ENCODE measurements at places on chromosomes 1 and 21.

DNA sequence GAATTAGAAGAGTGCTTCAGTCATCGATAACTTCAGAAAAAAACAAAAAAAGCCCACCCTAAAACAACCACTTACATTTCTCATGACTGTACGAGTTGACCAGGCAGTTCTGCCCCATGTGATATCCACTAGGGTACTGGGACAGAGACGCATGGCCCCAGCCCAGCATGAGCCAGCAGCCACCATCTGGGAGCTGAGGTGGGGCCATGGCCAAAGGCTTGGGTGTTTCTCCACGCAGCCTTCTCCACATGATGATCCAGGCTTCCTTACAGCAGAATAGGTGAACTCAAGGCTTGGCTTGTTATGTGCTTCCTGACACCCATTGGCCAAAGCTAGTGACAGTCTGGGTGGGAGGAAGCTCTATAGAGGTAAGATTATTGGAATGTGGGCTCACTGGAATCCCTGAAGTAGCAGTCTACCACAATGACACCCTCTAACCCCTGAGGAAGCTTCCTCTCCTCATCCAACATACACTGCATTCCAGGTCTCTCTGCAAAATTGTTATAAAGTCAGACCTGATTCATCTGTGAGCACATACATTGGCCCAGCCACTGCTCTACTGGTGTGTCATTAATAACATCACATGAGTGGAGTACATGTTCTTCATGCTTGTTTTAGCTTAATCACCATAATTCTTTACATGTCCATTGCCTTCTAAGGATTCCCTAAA is 66.3 kb upstream of the NTPCR start:
- no peak for DNase-seq

DNA sequence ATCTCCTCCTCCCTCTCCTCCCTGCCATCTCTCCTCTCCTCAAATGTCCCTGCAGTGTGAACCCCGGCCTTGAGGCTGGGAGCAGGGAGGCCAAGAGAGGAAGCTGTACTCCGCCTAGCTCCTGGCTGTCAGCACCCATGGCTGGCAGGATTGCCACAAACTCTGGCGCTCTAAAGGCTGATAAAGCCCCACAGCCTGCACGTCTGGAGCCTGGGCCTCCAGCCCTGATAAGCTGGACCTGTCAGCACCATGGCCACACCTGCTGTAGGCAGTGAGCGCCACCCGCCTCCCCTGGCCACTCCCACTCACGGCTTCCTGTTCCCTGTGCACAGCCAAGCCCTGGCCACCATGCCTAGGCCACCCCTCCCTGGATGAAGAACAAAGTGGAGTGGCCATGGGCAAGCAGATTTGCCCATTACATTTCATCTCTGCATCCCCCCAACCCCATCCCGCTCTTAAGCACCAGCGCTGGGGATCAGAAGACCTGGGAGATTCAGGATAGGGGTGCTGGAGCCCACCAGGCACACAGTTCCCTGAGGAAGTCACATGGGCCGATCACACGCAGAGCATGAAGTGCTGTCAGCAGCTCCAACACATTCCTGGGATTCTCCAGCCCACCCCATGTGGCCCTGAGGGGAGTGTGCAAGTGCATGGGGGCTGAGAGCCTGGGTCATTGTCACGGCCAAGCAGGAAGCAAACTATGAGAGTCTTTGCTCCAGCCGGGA is 24.2 kb upstream of the NPPB start:
- no peak for DNase-seq

DNA sequence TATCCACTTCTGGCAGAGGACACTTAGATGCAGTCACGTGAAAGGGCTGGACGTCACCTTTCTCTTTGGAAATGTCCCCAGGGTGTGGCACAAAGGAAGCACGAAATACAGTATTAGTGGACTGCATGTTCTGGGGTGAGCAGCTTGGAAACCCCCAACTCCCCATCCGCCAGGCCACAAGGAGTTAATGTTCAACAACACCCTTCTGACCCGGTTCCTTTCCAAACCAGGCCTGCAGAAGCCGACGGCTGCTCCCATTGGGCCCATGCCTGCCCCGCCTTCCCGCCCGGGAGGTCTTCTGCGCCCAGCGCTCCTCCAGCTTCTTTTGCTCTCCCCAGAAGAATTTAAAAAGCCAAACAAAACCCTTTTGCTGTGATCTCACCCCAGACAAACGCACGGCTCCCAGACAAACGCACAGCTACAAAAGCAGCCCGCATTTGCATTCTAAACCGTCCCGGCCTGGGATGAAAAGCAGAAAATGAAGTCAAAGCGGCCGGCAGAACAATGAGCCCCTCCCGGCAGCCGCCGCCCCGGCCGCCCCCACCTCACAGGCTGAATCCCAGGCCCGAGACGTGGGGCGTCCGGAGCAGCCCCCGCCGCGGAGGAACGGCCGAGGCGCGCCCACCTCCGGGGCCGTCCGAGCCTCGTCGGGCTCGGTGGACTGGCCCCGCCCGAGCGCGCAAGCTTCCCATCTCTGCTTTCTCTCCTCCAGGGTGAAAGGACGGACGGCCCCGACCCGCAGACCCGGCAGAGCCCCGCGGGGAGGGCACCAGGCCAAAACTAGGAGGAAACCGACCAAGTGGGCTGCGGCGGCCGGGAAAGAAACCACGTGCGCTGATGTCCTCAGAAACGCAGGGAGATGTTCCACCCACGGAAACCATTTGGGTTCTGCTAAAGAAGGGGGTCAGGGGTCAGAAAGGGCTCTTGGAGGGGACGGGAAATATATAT is 101.9 kb downstream of the PLPP3 start:
- peak; percentile 49 for DNase-seq

DNA sequence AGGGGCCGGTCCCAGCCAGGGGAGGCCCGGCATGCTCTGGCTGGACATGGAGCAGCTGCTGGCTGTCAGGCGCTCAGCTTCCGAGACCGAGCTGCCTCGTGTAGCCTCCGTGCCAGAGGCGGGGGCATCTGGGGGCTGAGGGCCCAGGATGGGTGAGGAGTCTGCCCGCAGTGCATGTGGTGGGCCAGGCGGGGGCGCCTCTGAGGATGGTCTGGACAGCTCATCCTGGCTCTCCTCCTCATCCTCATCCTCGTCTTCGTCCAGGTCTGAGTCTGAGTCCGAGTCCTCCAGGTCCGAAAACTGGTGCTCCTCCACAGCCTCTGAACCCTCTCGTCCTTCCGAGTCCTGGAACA is 28.9 kb upstream of the EDN2 start:
- DNase-seq: no peak

- peak; percentile 2 for DNase-seq
Observed at GRCh38 chr1:72623299-72623708, 341.0 kb upstream of the NEGR1 start.

DNA sequence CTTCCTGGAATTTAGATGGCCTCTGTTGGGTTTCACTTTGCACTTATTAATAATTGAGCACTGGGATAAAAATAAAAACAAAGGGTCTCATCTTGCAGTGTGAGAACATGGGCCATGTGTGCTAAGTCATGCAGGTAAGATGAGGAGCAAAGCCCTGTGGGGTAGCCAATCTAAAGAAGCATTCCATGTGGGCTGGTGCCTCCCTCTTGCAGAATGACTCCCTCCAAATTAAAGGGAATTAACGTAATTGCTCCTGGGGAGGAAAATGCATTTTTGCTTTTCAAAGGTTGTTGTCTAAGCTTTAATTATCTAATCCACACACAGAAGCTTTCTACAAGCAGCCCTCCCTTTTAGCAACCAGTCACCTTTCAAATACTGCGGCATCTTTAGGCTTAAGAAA is 69.8 kb downstream of the CDC14A start:
- no peak for DNase-seq

GRCh38 chr1:191290441-191290840 is 812.8 kb upstream of the BRINP3 start:
- no peak for DNase-seq

DNA sequence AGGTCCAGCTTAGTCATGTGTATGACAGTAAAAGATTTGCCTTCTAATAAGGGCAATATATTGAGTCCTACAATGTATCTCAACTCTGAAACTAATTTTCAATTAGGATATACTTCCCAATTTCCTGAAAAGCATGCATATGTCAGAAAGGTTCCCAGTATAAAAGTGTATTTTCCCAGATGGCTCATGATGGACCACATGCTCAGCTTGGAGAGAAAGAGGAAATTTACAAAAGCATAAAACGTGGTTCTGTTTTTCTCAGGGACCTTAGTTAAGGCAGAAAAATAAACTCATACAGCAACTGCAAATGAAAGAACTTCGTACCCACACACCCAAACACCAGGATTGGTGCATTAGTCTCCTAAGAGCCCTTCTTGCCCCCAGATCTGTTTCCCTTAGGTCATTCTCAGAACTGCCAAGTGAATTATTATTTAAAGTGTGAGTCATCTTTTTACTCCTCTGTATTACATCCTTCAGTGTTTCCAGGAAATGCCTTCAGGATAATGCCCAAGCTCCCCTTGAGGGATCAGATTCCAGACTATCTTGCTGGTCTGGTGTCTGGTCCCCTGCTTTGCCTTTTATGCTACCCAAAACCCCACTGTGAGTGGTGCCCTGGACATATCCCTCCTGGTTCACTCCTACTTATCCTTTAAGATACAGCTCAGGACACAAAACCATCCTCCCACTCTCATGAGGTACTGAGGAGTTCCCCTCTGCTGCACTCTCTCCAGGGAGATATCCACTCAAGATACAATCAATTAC is 57.4 kb downstream of the SSX2IP start:
- DNase-seq: no peak

- no peak for DNase-seq
Observed at GRCh38 chr1:53946252-53947171, at the start of gene LRRC42. TSS of gene LRRC42 (plus strand) at chr1:53946350. CDS start at chr1:53952000, 5,650 bp downstream.

DNA sequence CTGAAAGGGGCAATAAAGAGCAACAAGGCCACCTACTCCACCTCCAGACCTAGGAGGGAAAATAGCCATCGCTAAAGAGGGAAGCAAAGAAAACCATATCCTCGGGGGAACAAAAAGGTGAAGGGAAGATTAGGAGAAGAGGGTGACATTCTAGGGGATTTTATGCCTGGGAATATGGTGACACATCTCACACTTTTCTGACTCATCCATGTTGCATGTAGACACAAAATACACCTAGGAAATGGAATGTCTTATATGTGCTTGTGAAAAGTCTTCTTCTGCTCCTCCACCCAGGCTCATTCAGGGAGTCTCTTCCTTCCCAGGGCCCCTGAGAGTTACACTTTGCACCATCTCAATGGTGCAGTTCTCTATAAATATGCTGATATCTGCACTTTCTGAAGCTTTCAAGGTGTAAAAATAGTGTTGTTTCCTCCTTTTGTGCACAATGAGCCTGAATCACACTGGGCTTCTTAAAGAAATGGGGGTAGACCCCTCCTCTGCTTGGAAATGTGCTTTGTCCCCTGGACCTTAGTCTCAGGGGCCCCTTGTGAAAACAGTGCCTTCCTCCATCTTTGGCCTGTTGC is 195.9 kb downstream of the CYYR1 start:
- DNase-seq: no peak

DNA sequence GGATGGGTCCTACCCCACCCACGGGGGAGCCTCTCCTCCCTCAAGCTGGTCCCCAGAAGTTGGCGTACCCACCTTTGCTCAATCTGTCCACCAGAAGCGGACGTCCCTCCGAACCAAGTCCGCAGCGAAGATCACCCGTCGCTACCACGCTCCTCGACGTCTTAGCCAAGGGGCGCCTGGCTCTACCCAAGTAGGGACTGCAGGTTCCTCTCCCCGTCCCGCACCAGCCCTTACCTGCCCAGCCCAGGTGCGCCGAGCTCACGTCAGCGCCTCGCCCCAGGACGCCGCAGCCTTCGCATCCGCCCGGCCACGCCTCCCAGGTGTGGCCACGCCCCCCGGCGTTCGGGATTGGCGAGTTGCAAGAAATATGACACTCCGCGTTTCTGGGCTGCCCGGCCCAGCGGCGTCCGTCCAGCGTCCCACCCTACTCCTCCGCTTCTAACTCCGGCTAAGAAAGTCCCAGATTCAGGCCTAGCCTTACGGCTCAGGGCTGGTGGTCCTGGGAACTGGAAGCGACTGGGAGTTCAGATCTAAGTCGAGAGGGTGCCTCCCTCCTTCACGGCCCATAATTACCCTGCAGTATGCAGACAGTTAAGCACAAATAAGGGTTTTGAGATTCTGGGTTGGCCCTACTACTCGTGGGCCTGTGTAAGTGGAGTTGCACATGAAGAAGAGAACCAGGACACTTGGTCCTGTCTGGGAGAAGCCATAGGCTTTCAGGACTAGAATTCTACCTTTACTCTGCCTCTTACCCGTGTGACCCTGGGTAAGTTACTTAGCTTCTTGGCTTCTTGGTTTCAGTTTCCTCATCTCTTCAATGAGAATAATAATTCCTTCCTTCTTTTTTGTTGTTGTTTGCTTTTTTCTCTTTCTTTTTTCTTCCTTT is at the start of gene IRF6:
Gene IRF6 (minus strand): TSS at position 268 of the 886 bp plus-strand sequence. CDS start 4,729 bp downstream, outside the sequence.
- no peak for DNase-seq

DNA sequence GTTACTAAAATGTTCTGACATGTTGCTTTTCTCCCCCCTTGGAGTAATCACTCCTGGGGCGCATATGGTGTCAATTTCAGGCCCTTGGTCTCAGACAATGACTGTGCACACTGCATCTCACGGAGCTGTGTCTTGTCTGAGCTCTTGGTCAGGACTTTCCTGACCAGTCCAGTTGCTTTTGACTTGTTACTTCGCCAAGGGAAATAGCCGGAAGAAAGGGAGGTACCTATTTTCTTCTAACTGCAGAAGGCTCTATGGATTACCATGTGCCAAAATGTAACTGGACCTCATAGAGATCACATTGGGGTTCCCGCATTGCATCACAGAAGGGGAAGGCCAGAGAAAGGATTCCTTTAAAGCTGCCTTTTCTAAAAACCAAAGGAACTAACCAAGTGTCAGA is 68.6 kb downstream of the SPAG17 start:
- DNase-seq: no peak

GRCh38 chr1:42482635-42483153 is 19.6 kb downstream of the CCDC30 start:
- DNase-seq: no peak

- DNase-seq: no peak
Observed at GRCh38 chr1:42282867-42283583, 52.0 kb downstream of the FOXJ3 start.

DNA sequence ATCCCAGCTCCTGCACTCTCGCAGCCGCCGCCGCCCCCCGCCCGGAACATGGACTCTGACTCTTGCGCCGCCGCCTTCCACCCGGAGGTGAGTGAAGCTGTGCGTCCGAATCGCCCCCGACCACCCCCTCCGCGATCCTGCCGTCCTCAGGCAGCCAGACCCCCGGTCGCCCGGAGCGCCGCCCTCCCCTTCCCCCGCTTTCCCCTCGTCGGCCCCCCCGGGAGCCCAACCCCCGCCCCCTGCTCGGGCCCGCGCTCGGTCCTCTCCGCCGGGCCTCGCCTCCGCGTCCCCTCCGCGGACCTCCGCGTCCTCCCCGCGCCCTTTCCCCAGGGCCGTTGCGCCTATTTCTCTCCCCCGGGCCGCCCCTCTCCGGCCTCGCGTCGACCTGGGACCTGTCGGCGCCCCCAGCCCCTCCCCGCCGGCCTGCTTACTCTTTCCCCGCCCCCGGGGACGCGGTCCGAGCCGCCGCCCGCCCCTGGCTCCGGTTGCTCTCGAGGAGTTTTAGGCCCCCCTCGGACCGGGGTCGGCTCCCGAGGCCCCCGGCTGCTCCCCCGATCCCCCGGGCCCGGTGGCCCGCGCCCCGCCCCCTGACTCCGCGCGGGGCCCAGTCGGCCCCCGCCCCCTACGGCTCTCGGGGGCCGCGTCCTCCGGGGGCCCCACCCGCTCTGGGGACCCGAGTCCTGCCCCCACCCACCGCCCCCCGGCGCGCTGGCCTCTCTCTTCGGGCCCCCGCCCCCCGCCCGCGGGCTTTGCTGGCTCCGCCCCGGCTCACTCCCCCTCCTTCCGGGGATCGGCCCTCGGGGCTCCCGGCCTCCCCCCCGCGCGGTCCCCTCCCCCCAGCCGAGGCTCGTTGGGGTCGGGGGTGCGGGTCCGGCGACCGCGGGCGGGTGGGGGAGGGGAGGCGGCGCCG is 743 bp downstream of the PHF13 start:
- no peak for DNase-seq

GRCh38 chr21:42503711-42504110 is 7.7 kb upstream of the RSPH1 start:
- DNase-seq: no peak

Data from hippocampal formation (tissue), 2 donors.